ENCODE measurements at places on chromosomes 11 and 22.
A peak's percentile ranks its signal among the peaks of the same experiment; 100 is the strongest.

DNA sequence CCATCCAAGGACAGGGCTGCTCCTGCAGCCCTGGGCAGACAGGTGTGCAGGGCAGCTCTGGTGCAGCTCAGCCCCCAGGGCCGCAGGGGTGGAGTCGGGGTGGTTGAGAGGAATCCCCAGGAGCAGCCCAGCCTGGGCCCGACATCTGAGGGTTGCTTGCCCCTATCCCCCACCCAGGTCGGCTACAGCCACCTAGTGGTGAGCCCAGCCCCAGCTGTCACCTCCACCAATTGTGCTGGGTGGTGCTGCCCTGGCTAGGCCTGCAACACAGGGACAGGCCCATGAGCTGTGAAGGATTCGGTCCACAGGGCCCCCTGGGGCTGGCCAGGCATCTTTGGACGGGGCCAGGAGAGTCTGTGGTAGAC lies 29.6 kb downstream of the RTN4R start:
- DNase-seq, result peak; percentile 34

DNA sequence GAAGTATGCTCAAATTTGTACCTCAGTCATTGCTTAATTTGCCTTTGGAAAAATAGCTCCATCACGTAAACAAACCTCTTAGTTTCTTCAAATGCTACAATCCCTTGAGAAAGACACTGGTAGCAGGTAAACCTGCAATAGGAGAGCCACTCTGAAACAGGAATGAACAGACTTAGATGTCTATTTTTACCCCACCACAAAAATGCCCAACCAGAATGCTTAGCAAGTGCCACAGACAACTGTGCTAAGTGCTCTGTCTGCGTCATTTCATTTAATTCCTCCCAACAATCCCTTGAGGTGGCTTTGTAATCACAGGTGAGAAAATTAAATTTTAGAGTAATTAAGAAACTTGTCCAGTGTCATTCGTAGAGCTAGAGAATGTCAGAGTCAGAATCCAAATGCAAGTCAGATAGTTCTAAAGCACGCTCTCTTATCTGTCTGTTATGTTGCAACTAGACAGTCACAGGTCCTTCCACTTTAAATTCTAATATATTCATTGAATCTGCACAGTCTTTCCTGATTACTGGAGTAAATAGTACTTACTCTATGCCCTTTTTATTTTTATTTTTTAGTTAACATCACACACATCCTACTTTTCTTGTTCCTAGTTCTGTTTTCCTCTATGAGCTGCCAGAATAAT lies 89.0 kb upstream of the GRIA4 start:
- DNase-seq, result no peak

DNA sequence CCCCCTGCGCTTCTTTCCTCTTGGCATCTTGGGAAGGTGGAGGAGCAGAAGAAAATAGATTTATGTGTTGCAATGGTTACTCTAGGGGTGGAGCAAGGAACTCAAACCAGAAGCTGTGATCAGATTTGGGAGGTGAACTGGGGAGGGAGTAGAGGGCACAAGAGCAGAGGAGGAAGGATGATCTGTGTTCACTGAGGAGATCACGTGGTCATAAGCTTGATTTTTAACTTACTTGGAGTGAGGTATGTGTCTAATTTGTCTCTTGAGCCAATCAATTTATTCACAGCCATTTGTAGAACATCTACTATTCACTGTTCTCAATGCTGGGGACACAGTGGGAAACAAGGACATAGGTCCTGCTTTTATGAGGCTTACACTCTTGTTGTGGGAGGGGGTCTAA lies 24.8 kb upstream of the CD82 start:
- DNase-seq, result no peak

GRCh38 chr22:49767355-49768062 lies 60.2 kb downstream of the BRD1 start:
- peak; percentile 74 for DNase-seq

DNA sequence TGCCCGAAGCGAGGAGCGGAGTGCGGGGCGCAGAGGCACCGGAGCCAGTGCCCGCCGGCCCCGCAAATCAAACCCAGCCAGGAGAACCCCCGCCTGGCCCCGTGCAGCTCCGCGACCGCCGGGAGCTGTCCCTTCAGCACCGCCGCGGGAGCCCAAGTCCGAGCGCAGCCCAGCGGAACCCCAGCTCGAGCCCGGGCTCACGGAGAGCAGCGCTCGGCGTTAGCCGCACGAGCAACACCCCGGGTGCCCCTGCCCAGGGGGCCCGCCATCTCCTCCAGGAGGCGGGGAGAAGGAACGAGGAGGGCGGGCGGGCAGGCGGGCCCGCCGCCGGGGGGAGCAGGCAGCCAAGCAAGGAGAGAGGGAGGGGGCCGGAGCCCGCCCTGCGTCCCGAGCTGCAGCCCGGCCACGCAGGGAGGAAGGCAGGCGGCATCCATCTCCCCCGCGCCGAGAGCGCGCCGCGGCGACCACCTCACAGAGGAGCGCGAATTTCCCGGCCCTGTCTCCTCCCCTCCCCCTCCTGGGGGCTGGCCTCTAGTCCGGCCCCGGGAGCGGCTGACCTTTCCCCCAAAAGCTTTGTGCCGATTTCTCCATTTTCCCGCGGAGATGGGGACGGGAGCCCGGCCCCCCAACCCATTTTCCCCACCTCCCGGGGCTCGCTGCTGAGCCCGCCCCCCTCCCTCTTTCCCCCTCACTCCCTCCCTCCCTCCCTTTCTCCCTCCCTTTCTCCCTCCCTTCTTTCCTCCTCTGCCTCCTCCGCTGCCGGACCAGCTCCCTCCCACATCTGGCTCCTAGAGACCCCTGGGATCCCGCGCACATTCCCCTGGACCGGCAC lies 621 bp downstream of the KCNC1 start:
- DNase-seq, result peak; percentile 84

DNA sequence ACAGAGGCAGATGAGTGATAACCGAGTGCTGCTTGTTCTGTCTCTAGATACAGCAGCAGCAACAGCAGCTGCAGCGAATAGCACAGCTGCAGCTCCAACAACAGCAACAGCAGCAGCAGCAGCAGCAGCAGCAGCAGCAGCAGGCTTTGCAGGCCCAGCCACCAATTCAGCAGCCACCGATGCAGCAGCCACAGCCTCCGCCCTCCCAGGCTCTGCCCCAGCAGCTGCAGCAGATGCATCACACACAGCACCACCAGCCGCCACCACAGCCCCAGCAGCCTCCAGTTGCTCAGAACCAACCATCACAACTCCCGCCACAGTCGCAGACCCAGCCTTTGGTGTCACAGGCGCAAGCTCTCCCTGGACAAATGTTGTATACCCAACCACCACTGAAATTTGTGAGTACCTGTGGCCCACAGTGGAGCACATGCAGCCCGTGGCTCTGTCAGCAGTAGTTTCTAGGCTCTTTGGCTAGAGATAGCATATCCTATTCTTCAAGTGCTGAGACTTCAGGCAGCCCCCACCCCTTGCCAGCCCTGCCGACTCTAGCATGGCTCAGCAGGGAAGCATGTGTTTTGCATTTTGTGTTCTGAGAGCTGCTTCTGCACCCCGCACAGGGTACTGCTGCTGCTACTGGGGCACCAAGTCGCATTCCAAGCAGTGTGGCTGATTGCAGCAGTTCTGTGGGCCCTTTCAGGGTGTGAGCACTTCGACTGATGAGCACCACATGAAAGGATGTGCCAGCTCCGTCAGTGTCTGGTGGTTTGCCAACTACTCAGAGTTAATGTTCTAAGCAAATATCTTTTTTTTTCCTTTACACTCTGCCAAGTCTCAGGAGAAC lies 59.2 kb downstream of the MED15 start:
- DNase-seq, result no peak

Data from H1 (cell line).